Neuronal stem cell (in vitro differentiated cells): ENCODE measurements at places on chromosomes 2 and 18.
A peak's percentile ranks its signal among the peaks of the same experiment; 100 is the strongest.

DNA sequence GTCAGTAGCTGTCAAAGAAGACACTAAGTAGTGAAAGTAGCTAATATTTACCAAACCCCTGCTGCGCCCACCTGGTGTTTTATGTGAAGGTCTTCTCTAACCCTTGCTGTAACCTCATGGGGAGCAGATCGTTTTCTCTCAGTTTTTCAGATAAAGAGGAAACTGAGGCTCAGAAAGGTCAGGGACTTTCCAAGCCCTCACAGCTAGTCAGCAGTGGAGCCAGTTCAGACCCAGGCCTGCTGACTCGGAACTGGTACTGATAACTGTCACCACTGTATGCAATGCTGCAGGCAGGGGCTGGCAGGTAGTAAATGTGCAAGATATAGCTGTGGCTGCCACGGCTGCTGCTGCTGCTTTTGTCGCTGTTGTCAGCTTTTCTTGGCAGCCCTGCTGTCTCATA, 69.1 kb downstream of the LRRFIP1 start:
- DNase-seq, result no peak

GRCh38 chr18:7824970-7825369, 257.9 kb downstream of the PTPRM start:
- DNase-seq, result no peak

DNA sequence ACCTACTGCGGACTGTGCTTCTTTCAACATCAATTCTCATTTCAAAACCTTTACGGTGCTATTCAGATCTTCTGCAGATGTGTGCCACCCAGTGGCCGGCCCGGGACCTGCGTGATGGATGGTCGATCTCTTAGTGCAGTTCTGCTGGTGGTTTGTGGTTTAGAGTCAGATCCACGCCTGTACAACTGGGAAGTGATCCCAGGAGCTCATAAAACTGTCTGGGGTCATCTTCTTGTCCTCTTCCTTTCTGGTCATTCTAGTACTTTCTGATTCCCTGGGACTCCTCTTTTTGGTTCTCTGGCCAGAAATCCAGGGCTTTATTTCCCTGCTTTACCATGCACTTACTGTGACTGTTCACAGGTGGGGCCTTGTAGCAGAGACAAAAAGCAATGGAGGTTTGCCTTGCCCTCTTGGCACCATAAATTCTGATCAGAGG, 15.8 kb upstream of the SELENOI start:
- DNase-seq, result peak; percentile 56

DNA sequence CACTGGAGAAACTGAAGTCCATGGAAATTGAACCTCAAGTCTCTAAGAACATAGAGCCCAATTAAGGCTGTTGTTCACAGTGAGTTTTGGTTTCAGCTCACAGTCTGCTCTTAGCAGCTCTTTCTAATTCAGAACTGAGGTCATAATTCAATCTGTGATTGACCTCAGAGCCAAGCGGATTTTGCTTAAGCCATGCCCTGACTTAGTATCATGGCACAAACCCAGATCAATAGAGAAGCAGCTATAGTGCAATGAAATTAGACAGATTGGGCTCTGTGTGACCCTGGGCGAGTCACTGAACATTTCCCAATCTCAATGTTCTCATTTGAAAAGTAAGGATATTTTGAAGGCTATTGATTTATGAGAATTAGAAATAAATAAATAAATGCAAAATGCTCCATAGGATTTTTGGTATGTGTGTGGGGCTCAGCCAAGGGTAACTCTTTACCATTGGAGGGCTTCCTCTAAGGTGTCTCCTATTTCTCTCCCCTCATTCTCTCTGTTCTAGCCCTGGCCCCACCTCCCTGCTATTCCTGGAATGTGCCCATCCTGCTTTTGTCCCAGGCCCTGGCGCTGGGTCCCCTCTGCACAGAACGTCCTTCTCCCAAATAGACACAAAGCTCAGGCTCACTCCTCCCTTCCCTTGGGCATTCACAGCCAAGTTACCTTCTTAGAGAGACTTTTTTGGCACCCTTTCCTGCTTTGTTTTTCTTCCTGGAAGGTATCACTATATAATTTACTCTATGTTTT, 239.6 kb downstream of the LPIN1 start:
- DNase-seq, result no peak

DNA sequence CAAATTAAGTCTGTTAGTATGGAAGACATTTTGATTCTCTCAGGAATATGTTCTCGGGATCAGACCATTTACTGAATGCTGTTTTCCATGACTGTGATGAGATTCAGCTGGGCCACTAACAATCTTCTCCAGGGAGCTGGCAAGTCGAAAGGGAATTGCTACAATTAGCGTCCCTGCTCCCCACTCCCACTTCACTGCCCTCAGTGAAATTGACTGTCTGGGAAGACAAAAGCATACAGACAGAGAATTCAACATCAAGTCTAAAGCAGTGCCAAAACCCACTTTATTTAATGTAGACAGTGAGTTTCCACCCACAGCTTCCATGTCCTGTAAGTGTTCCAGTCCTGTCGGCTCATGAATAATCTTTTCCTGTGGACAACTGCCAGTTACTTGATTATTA, 34.0 kb upstream of the COL3A1 start:
- DNase-seq, result no peak

DNA sequence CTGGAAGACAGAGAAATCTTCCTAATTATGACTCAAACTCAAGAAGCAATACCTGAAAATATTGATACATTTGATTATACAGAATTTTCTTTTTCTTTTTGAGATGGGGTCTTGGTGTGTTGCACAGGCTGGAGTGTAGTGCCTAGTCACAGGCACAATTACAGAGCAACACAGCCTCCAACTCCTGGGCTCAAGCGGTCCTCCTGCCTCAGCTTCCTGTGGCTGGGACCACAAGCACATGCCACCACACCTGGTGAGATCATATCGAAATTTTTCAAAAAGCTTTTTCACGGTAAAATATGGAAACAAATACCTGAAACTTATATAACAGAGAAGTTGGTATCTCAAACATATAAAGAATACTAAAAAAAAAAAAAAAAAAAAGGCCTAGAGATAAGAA, 27.9 kb downstream of the TGFBRAP1 start:
- no peak for DNase-seq

GRCh38 chr2:216108310-216108966, 710 bp upstream of the XRCC5 start:
- no peak for DNase-seq

GRCh38 chr2:128820452-128820851, 501.8 kb upstream of the HS6ST1 start:
- DNase-seq, result no peak

GRCh38 chr2:2050446-2050845, 280.6 kb downstream of the MYT1L start:
- no peak for DNase-seq

DNA sequence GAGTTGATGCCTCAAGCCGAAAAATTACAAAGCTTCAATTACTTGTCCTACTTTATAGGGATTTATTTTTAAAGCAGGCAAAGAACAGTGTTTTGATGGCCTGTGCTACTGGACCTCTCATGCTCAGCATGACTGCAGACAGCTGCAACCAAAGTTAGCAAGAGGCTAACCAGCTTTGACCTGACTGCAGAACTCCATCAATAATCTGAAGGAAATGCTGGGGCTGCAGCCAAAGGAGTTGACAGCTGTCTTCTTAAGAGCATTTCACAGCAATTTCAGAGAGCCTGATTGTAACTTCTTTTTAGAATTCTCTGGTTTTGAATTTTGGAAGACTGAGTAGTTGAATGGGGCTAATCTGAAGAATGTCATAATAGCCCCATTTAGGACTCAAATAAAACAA, 46.5 kb upstream of the SESTD1 start:
- DNase-seq, result no peak

DNA sequence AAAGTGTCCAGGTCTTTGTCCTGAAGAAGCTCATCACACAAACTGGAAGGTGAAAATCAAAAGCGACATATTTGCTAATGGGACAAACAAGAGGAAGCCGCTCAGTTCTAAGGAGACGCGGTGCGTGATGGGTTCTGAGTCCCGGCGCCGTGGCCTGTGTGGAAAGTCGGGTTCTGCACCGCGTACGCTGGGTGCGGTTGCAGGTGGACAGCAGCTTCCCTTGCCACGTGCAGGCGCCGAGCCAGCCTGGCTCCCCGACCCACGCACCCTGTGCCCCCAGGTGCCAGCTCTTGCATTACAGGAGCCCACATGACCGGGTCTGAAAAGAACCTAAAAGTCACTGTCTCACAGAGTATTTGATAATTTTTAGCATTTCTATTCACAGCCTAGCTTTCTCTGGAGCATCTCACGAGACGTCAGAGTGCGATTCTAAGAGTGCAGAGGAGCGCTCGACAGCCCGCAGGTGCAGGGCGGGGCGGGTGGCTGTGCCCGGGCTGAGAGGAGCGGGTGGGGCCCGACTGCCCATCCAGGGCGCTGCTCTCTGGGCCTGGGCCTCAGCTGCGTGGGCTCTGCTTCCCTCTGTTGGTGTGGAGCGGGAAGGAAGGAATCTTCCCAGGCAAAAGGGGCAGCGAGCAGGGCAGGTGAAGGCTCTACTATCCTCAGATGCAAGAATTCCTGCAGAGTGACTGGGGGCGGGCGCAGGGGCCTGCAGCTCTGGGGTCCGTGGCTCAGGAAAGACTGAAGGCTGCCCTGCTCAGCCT, 39.4 kb downstream of the MYT1L start:
- peak; percentile 49 for DNase-seq

- no peak for DNase-seq
Measured at GRCh38 chr2:97677480-97677879, 8.0 kb downstream of the C2orf92 start.

- no peak for DNase-seq
Measured at GRCh38 chr2:218891275-218892135, 10.9 kb downstream of the WNT10A start.

GRCh38 chr2:175811971-175812370, 190.1 kb downstream of the LNPK start:
- DNase-seq, result no peak

- DNase-seq, result no peak
Measured at GRCh38 chr2:163716101-163716500, 19.7 kb downstream of the FIGN start.

- DNase-seq, result no peak
Measured at GRCh38 chr2:38653380-38653714, 12.6 kb upstream of the GALM start.

GRCh38 chr2:216696321-216696720, 972 bp upstream of the IGFBP5 start:
- DNase-seq, result no peak

DNA sequence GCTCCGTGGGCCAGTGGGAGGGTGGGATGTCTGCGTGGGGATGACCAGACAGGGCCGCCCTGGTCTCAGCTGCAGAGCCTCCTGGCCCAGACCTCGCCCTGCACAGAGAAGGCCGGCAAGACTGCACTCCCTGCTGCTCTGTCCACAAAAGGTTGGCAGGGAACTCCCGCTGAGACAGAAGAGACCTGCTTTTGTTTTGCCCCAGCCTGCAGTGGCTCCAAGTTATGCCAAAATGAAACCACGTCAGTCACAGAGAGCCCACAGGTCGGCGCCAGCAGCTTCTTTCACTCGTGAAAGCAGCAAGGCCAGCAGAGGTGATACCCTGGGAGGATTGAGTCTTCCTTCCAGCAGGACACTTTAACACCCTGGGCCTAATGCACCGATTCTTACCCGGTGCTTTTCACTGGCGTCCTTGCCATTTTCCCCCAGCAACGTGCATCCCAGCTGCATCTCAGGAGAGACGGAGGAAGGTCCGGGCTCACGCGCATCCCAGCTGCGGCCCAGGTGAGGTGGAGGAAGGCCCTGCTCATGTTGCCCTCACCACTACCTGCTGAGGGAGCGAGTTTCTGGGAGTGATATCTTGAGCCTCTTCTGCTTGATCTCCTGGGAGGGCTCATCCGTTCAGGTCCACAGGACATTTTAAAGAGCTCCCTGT, 22.1 kb upstream of the CTDP1 start:
- DNase-seq, result no peak

DNA sequence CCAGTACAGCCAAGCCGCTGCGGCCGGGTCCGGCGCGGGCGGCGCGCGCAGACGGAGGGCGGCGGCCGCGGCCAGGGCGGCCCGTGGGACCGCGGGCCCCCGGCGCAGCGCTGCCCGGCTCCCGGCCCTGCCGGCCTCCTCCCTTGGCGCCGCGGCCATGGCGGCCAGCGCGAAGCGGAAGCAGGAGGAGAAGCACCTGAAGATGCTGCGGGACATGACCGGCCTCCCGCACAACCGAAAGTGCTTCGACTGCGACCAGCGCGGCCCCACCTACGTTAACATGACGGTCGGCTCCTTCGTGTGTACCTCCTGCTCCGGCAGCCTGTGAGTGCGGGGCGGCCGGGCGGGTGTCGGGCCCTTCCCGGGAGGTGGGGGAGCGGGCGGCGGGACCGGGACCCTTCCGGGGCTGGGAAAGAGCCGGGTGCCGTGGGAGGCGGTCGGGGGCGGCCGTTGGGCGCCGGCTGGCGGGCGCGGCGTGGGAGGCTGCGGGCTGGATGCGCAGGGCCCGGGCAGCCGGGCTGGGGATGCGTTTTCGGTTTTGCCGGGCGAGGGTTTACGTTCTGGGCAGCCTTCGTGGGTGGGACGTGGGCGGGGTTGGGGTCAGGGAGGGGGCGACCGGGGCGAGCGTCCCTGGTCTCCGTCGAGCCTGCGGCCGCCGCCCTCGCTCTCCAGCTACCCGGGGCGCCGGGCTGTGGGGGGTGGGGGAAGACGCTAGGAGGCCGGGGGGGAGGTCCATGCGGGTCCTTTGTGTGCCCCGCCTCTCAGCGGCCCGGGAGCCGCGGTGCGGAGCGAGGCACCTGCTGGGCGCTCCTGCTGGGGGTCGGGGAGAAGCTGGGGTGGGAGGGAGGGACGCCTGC, 537 bp downstream of the AGFG1 start:
- DNase-seq, result peak; percentile 43

DNA sequence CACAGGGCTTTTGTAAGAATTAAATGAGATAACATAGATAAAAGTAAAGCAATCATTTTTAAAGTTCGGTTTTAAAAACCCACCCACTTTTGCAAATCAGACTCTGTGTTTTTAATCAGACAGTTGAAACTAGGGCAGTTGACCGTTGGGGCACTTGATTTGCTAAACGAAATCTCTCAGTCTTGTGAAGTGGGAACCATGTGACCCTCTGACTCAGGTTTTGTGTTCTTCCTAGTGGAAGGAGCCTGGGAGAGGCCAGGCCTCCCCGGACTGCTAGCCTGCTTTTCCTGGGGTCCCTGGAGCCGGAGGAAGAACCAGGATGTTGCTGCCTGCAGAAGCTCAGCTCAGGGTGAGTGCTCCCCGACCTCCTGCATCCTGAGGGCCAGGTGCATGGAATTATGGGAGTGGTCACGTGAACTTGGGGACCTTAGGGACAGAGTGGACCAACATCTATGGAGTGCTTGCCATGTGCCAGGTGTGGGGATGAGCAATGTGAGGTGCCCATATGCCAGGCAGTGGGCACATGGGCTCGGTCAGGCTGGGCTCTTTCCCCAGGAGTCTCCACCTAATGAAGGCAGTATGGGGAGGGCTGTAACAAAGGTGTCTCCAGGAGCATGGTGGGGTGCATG, 3.9 kb downstream of the C2orf72 start:
- no peak for DNase-seq

- DNase-seq, result no peak
Measured at GRCh38 chr2:230267059-230267458, 41.5 kb downstream of the SP140 start.

- DNase-seq, result no peak
Measured at GRCh38 chr18:74994502-74995418, 214.2 kb downstream of the PTGR3 start.
